HCT116 (cell line): ENCODE measurements at places on chromosomes 6 and 20. TPM values are rescaled to one million over a fixed set of nuclear protein-coding genes. Genes with fewer than 3 reads are reported as not detected.

Gene SLC2A10
- 0.05 TPM for total RNA-seq

Gene MRAP2
- total RNA-seq = 1.4 TPM

Gene YWHAB
- total RNA-seq = 200 TPM

Gene ELOVL5
- total RNA-seq = 85.3 TPM

Gene TFAP2A
- total RNA-seq = 24.3 TPM

Gene MAP7
- total RNA-seq = 35.5 TPM

Gene KCNK15
- total RNA-seq = not detected

Gene SLC17A9
- 37.6 TPM for total RNA-seq

Gene PKIB
- total RNA-seq = 24.0 TPM

Gene TMEM151B
- total RNA-seq = not detected

- DNase-seq = no peak
Measured at GRCh38 chr6:28765978-28766351, 157.8 kb downstream of the TRIM27 start.

DNA sequence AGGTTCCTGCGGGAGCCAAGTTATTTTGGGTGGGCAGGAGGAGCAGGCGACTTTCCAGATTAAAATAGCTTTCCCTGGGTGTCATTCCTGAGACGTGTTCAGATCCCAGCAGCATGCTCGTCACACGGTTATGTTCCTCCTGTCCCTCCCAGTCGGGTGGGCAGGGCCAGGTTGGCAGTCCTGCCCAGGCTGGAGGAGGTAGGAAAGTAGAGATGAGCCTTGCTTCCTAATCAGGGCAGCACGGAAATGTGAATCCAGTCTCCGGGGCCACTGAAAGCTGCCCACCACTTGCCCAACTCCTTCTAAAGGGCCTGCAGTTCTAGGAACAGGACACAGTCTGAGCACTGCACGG is 137.0 kb downstream of the MRPL14 start:
- DNase-seq = no peak

DNA sequence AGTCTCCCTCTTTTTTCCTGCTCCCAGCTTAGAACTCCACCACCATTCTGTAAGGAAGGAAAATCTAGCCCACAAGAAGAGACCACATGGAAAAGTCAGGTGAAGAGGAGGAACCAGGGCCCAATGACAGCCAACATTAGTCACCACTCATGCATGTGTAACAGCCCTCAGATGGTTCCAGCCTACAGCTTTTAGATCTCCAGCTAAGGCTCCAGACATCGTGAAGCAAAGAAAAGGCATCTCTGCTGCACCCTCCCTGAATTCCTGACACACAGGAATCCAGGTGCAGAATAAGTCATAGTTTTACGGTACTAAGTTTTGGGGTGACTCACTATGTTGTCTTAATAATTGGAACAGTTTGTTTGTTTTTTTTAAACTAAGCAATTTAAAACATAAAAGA is 25.5 kb downstream of the DCDC2 start:
- DNase-seq = no peak

- no peak for DNase-seq
Measured at GRCh38 chr6:105621564-105622175, 218.8 kb upstream of the PREP start.

- DNase-seq = no peak
Measured at GRCh38 chr6:27582928-27583725, 110.2 kb upstream of the ZNF184 start.

GRCh38 chr20:41249411-41250281 is 67.9 kb downstream of the ZHX3 start:
- no peak for DNase-seq

GRCh38 chr6:149033454-149033853 is 284.1 kb upstream of the TAB2 start:
- no peak for DNase-seq

GRCh38 chr6:139713900-139714506 is 339.6 kb upstream of the CITED2 start:
- DNase-seq = no peak

DNA sequence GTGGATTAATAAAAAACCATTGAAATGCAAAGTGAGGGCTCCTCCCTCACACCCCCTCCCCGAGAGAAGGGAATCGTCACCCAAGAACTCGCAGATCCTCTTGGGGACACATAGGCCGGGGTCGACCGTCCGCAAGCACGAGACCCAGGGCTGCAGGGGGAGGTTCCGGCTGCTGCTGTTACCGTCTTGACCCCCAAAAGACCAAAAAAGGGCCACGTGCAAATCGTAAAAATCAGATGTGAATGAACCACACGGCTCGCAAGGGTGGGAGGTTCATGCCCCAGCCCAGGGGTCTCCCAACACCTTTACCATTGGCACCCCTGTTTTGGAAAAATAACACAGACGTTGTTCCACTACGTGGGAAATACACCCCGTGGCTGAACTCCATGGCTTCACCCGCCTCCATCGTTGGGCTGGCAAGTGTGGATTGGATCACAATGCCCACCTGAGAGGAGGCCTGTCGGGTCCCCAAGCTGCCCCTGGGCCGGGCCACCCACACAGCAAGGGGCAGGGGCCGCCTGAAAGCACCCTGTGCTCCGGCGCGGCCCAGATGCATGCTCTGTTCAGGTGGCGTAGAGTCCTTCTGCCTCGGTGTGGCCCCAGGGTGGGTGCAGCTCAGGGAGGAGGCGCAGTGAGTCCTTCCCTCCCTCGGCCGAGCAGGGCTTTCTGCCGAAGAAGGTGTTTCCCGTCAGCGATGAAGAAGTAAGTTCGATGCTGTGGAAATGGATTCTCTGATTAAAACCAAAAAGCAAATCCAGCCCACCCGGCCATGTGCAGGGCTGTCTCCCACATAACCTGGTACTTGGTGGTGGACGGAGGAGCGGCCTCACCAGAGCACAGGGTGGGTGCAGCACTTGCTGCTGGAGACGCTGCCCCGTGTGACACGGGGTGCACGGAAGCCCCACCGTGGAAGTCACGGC is 85.0 kb downstream of the YTHDF1 start:
- DNase-seq = no peak

- DNase-seq = no peak
Measured at GRCh38 chr6:43516367-43516696, 394 bp downstream of the YIPF3 start.

DNA sequence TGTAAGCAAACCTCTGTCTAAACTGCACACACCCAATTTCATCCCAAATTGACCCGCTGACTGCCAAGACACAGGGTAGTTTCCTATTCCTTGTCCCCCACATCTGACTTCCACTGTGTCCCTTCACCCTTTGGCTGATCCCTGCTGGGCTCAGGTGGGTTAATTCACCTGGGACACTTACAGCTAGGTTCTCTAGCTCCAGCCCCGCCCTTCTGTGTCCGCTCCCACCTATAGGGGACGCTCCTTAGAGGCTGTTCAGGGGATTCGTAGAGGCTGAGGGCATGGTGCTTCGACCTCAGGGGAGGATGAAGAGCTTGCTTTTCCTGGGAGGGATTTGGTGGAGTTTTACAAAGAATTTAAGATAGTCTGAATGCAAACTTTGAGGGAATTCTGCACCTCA is 4.0 kb upstream of the CD93 start:
- no peak for DNase-seq

- no peak for DNase-seq
Measured at GRCh38 chr6:42279966-42280629, 62.4 kb upstream of the MRPS10 start.

- DNase-seq = no peak
Measured at GRCh38 chr6:72418495-72418894, 203.4 kb upstream of the KCNQ5 start.

DNA sequence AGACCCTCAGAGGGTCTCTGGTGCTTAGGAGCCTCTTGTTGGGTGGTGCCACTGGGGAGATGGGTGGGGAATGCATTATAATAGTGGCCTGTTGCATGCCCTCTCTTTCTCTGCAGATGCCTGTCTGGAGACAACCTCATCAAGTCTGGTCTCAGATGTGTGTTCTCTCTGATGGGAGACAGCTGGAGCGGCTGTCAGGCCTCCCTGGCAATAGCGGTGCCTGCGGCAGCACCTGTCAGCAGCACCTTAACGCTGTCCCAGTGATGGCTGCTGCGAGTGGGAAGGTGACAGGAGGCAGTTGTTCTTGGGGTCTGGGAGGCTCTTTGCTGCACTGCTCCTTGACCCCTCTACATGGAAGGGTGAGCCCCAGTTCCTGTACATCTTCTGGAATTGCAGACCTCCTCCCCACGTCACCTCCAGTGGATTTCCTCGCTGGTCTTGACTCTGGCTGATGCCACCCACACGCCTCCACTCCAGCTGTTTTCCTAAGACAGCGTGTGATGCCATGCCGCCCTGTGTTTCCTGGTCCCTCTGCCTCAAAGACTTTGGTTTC is 63.3 kb upstream of the BLCAP start:
- no peak for DNase-seq

DNA sequence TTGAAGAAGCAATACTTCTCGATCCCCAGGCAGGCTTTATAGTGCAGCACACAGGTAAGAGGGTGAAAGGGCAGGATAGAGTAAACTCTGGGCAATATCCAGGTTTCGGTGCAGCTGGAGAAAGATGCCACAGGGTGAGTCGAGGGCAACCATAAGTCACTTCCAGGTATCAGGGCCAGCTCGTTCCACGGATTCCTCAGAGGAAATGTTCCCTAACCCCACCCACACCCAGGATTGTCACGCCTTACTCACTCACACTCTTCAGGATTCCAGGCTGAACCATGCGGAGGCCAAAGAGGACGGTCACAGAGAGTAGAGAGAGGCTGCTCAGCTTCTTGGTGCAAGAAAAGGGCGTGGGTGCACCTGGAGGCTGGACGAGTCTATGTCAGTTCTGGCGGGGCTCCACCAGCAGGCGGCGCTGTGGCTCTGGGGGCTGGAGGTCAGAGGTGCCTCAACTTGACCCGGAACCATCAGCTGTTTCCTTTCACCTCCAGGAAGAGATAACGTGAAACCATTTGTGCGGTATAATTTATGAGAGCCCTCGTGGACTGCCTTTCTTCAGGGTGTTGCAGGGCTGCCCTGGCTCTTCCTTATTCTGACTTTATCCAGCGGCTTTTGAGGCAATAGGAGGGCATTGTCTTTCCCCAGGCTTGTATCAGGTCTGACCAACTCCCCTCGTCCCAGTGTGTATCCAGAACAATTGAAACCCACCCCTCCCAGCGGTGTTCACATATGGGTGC is 14.5 kb upstream of the WFDC12 start:
- peak; percentile 21 for DNase-seq

GRCh38 chr20:16538779-16539178 is 34.5 kb downstream of the KIF16B start:
- no peak for DNase-seq

DNA sequence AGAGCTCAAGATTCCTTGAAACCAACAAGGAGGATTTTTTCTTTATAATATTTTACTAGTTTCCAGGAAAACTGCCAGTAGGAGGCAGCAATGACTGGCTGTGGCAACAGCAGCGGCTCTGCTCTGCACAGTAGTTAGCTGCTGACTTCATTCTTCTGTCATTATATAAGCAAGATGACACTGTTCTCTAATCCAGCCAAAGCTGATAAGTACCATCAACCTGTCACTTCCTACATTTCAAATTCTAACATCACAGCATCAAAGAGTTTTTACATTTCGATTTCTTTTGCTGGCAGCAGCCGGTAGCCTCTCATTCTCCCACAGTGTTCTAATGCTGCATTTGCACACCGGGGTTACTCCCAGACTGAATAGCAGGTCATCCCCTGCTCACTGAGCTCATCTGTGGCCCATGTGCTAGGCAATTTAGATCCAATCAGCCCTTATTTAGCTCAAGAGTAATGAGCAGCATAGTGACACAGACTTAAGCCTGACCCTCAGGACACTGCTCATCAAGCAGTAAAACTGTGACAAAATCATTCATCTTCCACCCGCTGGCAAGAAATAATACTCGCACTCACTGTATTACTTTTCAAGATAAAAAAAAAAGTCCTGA is 67.8 kb downstream of the MMS22L start:
- DNase-seq = peak; percentile 12

DNA sequence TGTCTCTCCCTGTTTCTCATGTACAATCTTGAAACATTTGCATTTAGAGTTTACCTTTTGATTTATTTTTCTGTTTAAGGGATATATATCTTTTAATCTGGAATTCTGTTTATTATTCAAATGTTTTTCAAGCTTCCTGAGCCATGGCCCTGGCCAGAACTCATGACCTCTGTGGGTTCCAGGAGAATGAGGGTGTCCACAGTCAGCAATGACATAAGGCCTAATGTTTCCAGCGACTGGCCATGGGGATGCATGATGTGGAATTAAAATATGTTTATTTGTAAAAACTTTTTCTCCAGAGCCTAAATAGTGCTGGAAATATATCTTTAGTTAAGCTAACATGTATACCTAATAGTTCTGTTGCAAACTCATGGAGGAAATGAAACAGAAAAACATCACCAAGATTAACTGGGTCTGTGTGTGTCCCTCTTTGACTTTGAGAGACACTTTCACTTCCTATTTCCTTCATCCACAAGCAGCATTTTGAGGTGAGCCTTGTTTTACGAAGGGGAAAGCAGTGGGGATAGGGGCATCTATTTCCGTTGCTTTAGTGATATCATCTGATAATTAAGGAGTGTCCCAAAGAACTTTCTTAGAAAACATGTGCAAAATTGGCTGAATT is 87.6 kb downstream of the SMOC2 start:
- DNase-seq = no peak

GRCh38 chr20:60233018-60233630 is 274.9 kb downstream of the CDH26 start:
- DNase-seq = no peak

- no peak for DNase-seq
Measured at GRCh38 chr20:62305765-62306413, 3.1 kb downstream of the ADRM1 start.

DNA sequence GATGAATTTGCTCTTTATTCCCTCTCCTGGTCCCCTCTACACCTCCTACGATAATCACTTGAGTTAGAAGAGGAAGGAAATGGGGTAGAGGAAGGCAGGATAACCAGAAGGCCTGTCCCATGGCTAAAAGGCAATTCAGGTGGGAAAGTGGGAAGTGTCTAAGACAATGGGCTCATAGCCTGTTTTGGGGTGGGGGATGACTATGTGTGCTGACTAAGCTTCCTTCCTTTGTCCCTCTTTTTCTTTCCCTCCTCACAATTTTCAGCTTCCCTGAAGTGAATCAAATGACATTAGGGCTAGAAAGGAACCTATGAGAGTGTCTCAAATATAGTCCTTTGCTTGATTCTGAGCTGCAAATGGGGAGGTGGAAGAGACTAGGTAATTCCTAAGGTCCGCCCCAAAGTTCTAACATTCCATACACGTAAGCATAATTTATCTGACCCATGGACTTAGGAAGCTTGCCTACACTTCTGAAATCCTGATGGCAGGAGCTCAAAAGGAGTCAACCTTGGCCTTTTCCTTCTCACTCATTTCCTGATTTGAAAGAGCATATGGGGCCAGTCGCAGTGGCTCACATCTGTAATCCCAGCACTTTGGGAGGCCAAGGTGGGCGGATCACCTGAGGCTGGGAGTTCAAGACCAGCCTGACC is 24.3 kb downstream of the EDEM2 start:
- DNase-seq = no peak

DNA sequence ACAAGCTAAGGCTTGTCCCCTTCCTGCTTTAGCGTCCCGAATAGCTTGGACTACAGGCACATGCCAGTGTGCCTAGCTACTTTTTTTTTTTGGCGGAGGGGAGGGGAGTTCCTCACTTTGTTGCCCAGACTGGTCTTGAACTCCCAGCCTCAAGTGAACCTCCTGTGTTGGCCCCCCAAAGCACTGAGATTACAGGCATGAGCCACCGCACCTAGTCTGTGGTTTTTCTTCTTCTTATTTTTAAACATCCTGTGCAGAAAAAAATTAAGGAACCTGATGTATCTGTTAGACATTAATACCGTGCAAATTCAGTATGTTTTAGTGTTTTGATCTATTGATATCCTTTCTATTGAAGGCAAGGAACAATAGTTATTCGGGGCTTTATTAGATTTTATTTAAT is 25.7 kb downstream of the HIVEP1 start:
- no peak for DNase-seq

- no peak for DNase-seq
Measured at GRCh38 chr6:89522778-89523177, 89.8 kb downstream of the ANKRD6 start.

GRCh38 chr6:42740725-42741124 is 5.2 kb downstream of the TBCC start:
- DNase-seq = no peak
